ENCODE measurements at places on chromosomes 7 and 10.
A peak's percentile ranks its signal among the peaks of the same experiment; 100 is the strongest.

DNA sequence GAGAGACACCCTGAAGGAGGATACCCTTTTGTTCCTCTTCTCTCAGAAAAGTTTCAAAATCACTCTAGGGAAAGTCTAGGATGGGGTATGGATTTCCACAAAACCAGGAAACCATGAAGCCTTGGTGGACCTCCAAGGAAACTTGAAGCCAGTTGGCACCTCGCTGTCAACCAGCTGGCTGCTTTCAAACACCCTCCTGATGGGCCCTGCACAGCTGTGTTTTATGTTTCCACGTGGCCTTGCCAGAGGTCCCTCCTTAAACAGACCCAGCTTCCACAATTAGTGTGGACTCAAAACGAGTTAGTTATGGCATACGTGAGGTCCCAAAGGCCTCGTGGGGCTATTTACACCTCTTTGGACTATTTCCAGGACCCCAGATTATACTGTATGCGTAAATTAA is 5.9 kb downstream of the PPP1R3A start:
- no peak for DNase-seq

- peak; percentile 27 for DNase-seq
Observed at GRCh38 chr7:154777023-154777422, 225.9 kb downstream of the PAXIP1 start.

DNA sequence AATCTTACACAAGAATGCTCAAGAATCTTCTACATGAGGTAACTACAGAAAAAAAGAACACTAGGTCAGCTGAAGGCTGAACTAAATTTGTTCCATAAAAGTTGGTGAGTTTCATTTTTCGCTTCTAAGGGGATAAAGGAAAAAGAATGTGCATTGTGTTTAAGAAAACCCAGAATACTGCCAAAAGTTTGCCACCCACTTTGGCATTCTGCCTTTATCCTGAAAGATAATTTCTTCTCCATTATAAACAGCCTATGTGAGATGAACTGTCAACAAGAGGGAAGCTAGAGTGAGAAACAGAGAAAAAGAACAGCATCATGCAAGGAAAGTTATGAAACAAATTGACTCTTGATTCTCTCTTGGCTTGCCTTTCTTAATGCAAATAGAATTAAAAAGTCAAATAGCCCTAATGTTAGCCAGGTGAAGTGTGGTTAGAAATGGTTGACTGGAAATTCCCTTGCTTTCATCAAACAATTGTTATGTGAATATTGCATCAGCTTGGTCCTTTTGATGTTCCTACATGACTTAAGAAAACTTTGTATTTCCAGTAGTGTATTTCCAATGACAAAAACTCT is 25.8 kb downstream of the STEAP1 start:
- DNase-seq = no peak

DNA sequence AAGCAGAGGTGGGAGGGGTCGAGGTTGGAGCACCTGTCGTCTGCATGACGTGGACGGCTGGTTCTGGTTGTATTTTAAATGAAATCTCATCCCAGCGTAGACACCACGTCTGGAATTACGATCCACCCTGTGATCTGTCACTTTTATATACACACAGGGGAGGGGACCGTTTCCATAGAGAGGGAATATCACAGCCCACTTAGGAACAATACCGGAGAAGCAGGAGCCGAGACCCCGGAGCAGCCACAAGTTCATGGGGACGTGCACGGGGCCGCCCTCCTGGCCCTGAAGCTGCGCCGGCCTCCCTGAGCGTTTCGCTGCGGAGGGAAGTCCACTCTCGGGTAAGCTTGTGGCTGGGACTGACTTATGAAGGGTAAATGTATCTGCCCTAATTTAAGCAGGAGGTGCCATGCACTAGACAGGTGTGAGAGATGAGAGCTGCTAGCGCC is at the start of gene UCN3:
Gene UCN3 (plus strand): TSS at position 77 of the 449 bp plus-strand sequence. CDS start 8,755 bp downstream, outside the sequence.
- no peak for DNase-seq

- DNase-seq = no peak
Observed at GRCh38 chr10:22501413-22501812, 156.1 kb downstream of the SPAG6 start.

GRCh38 chr10:1465993-1466764 is 271.1 kb downstream of the ADARB2 start:
- no peak for DNase-seq

GRCh38 chr10:15333909-15334649 is 37.0 kb downstream of the FAM171A1 start:
- DNase-seq = no peak

GRCh38 chr7:128364166-128364870 is 2.8 kb upstream of the PRRT4 start:
- DNase-seq = no peak

- DNase-seq = no peak
Observed at GRCh38 chr7:146874722-146875121, 758.1 kb downstream of the CNTNAP2 start.

DNA sequence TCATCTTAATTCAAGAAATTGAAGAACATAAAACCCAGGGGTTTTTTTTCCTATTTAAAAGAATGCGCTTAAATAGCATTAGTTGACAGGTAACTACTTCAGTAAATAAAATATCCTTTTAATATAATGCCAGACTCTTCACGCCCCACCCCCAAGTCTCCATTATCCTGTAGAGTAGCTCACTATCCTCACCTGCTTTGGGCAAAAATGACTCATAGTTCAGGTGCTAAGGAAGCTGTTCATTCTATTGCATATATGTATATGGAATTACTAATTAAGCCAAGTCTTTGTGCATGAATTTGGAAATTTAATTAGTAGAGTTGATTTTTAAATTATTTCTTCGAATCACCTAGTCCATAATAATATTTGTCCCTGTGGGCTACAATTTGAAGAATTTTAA is 656.8 kb upstream of the ANKRD30A start:
- DNase-seq = no peak

DNA sequence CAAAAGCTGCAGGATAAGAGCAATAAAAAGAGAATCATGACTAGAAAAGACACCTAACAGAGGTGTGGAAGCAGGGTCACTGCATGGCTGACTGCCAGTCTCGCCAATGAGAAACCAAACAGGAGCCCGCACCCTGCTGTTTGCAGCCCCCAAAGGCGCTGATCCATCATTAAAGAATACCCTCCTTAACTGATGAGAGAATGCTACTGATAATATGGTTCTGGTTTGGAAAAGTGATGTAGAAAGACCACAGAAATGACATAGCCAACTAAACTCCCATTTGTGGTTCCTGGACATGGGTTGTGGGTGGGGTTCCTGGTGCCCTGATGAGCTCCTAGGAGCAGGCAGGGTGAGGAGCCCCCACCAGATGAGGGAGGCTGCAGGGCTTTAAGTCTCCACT is 207.4 kb downstream of the TNS3 start:
- no peak for DNase-seq

DNA sequence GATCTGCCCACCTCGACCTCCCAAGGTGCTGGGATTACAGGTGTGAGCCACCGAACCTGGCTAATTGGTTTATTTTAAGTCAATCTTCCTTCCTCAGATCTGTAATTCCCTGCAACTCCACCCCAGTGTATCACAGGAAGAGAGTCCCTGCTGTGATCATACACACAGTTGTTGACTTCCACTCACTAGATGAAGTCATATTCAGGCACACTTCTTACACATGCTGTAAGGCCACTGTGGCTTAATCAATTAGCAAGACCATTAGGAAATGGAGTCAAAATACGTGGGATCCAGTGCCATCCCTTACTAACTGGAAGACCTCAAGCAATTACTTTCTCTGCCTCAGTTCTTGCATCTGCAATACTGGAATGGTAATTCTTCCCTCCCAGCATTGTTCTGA is 66.1 kb upstream of the PAX2 start:
- no peak for DNase-seq

GRCh38 chr7:128052404-128052803 is 21.2 kb upstream of the LRRC4 start:
- no peak for DNase-seq

DNA sequence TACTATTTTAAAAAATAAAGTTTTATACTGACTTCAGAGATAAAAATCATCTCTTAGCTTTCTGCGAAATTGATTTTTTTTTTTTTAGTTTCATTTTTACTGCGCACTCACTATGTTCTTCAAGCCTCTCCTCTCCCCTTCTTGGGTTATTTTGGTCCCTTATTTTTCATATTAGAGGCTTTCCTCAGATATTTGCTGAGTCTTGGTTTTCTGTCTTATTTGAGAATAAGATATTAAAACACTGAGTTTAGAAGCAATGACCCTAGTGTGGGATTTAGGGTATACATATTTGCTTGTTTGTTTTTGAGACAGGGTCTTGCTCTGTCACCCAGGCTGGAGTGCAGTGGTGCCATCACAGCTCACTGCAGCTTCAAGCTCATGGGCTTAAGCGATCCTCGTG is 59.9 kb downstream of the SND1 start:
- no peak for DNase-seq

DNA sequence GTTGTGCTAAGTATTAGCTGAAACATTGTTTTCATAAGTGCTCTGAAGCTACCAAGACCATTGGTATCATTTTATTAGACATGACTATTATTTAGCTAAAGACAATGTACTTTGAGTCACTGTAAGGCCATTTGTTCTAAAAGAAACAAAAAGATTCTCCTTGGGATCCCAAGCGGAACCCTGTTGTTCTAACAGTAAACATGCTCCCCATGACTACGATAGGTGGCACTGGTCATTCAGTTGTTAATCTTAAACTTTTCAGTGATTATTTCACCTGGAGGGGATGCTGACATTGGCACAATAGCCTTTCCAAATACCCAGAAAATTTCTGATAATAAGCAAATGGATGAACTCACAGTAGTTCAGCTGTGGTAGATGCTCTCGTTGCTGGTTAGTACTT is 715.0 kb downstream of the AUTS2 start:
- DNase-seq = no peak

DNA sequence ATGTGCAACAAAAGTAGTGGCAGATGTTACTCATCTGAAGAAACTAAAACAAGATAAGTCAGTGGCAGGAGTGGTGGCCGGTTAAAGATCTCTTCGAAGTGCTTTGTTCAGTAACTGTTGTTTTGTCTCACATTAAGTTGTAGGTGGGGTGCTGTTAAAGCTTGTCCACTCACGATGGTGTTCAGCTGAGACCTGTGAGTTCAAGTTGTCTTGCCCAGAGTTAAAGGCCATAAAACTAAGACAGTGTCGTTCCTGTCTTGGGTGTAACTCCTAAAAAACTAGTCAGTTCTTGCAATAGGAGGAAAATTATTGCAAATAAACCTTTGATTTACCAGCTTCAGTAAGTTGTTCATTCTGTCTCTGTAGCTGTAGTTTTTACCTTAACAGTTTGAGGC is 857 bp upstream of the FOXP2 start:
- DNase-seq = no peak

DNA sequence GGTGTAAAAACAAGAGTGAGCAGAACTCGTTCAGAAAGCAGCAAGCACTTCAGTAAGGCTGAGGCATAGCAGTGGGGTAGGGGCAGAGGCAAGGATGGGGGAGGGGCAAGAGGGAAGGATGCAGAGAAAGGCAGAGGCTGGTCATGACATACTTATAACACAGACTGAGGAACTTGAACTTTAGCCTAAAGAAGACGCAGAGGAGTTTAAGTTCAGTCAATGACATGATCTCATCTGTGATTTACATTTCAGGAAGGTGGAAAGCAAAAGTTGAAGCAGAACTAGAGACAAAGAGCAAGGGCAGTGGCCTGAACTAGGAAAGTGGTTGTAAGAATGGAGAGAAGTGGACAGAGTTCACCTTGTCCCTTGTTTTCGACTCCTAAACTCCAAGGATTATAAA is 15.8 kb downstream of the MACC1 start:
- DNase-seq = peak; percentile 10

DNA sequence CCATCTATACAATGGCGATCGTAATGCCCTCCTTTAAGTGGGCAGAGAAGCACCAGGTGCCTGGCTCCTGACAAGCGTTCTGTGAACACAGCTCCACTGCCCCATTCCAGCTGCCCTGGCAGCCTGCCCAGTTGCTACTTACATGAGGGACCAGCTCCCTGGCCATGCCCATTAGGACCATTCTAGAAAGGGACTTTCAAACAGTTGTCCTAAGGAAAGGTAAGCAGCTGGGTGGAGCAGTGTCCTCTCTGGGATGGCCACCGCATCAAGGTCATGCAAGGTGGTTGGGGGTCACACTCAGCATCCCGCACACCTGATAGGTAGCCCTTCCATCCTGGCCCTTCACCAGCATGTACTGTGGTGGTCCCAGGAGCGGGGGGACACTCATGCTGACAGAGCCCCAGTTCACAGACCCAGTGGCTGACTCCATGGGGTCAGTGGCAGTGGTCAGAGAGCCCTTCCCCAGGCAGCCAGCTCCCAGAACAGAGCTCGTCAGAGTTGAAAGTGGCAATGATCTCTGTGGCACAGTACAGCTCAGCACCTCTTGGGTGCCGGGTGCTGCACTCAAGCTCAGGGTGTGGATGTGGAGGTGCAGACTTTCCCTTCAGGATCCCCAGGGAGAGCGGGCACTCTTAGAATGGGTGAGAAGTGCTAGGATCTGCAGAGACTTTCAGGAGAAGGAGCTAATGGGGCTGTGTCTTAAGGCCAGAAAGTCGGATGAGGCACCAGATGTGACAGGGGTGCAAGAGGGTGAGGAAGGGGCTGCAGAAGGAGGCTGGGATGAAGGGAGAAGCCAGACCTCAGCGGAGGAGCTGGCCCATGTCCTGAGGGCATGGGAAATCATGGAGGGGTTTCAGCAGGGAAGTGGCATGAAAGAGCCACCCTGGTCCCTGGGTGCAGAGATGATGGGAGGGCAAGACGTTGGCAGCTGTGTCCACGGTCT is 10.9 kb downstream of the MMRN2 start:
- DNase-seq = no peak

GRCh38 chr7:98360221-98361130 is 40.4 kb downstream of the BAIAP2L1 start:
- DNase-seq = peak; percentile 22

DNA sequence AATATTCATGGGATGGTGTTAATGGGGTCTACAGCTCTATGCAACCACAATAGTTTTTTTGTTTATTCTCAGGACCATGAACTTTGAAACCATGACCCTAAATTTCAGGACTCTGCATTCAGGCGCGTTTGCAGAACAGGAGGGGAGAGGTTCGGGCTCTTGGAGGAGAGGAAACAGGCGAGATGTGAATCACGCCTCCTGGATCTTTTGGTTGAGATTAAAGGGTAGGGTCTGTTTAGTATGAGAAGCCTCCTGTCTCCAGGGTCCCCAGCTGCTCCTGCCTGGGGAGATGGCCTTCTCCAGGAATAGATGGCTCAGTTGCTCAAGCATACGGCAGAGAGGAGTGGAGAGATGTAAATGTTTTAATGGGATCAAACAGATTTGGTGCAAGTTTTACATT is 18.2 kb downstream of the TLL2 start:
- no peak for DNase-seq

GRCh38 chr10:44393051-44393630 is 8.2 kb upstream of the CXCL12 start:
- DNase-seq = no peak

GRCh38 chr7:128455543-128456254 is at the start of gene HILPDA:
Gene HILPDA (plus strand): TSS chr7:128455878. CDS start chr7:128457269, 1,391 bp downstream.
- DNase-seq = peak; percentile 93

DNA sequence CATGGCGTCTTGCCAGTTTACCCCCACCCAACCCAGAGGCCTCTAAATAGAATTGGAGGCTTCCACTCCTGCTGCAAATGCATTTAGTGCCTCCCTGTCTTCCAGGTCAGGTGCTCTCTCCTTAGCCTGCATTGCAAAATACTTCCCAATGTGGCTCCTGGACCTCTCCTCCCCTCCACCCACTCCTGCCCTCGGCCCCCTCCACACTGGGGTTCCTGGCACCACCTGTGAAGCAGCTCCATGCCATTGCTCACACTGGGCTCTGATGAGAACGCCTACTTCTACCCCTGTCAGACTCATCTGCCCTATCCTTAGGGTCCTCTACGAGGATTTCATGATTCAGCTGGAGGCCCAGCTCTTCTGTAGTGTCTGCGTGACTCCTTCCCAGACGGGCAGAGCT is 37.4 kb downstream of the C10orf120 start:
- no peak for DNase-seq

Data from neural progenitor cell (in vitro differentiated cells).